Right atrium auricular region (tissue), 2 donors: ENCODE measurements at places on chromosomes 3 and 15. TPM values are rescaled to one million over a fixed set of nuclear protein-coding genes. Genes with fewer than 3 reads are reported as not detected.

Gene TMEM40
- 2.3 TPM for total RNA-seq

- no peaks in the 10 kb centered on the region for H3K4me1 ChIP-seq
- H3K27ac ChIP-seq = no peak overlapping the region
- H3K27me3 ChIP-seq = no peaks in the 10 kb centered on the region
- peak; percentile 13 for DNase-seq
- no peak overlapping the region for H3K4me3 ChIP-seq
Measured at GRCh38 chr15:80003934-80004472, 33.0 kb upstream of the BCL2A1 start.

GRCh38 chr15:27062951-27063350 is 92.0 kb downstream of the GABRG3 start:
- H3K36me3 ChIP-seq = no peaks in the 10 kb centered on the region
- H3K4me3 ChIP-seq = no peak overlapping the region
- DNase-seq = no peak
- H3K4me1 ChIP-seq = no peaks in the 10 kb centered on the region
- H3K27me3 ChIP-seq = no peaks in the 10 kb centered on the region

DNA sequence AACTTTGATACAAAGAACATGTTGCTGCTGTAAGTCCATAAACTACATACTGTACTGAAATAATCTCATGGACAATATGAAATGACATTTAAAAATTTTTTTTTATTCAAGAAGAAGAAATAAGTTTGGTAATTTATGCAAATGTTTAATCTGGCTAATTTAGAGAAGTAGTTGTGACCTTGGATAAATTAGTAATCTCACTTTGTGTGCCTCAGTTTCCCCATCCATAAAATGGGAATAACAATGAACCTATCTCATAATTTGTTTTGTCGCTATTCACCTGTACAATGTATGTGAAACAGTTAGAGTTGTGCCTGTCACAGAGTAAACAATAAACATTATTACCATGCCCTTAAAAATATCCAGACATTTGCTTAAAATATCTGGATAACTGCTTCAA is 15.3 kb upstream of the DPH6 start:
- H3K36me3 ChIP-seq = no peaks in the 10 kb centered on the region
- no peak overlapping the region for H3K27ac ChIP-seq
- no peaks in the 10 kb centered on the region for H3K27me3 ChIP-seq
- no peak for DNase-seq

DNA sequence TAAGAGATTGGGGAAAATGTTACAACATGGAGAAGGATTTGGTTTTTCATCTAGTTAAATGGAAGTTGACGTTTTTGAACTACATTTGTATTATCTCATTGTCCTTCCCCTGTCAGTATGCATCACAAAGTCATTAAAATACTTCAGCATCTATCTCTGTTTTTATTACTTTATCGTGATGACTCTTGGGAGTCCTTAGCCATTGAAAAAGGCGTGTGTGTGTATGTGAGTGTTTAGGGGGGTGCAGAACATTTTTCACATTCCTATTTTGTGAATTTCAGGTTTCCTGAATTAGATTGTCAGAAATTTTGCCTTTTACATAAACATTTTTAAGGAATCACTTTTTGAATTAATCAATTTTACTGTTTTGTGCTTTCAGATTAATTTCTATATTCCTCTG is 360.6 kb upstream of the SGO1 start:
- no peaks in the 10 kb centered on the region for H3K36me3 ChIP-seq
- DNase-seq = no peak
- H3K4me1 ChIP-seq = no peaks in the 10 kb centered on the region

DNA sequence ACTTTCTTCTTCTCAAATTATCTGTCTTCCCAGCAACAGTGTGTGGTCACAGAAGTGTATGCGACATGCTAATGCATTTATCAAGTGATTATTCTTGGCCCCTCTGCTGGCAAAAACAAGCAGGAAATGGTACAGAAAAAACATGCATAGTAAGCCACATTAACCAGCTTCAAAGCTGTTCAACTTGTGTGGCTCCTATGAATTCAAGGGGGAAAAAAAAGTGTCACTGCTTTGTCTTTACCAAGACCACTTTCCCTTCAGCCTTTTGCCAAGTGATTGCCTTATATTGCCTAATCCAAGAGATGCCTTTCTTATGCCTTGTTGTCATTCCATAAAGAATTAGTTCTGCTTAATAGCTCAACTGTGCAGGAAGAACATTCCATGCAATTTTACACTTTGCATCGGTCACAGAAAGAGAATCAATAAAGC is 39.1 kb downstream of the PRTG start:
- no peaks in the 10 kb centered on the region for H3K4me1 ChIP-seq
- DNase-seq = no peak
- no peak overlapping the region for H3K27ac ChIP-seq
- no peaks in the 10 kb centered on the region for H3K36me3 ChIP-seq
